ENCODE measurements at places on chromosomes 3 and 15. TPM values are rescaled to one million over a fixed set of nuclear protein-coding genes. Genes with fewer than 3 reads are reported as not detected.

Gene ASB14
- polyA plus RNA-seq, result 0.66 TPM

Gene SLC24A5
- polyA plus RNA-seq, result not detected

Gene LIPH
- not detected for polyA plus RNA-seq

Gene ZKSCAN7
- 2.4 TPM for polyA plus RNA-seq

- no peak for DNase-seq
Observed at GRCh38 chr3:193387596-193387995, 9.0 kb upstream of the ATP13A5 start.

DNA sequence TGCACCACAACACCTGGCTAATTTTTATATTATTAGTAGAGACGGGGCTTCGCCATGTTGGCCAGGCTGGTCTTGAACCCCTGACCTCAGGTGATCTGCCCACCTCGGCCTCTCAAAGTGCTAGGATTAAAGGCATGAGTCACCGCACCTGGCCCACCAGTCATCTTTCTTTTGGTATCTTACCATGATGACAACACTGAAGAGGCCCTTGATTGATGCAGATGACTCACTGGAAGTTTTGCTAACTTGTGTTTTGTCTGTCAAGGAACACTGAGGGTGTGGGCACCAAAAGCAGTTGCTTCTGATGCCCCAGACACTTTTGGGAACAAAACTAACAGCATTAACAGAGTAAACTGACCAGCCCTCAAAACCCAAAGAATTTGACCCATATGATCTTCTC lies 88.3 kb downstream of the MYO5A start:
- no peak for DNase-seq

- no peak for DNase-seq
Observed at GRCh38 chr3:26280517-26280916, 342.1 kb upstream of the LRRC3B start.

- peak; percentile 42 for DNase-seq
Observed at GRCh38 chr3:16467393-16467792, 46.1 kb downstream of the RFTN1 start.

GRCh38 chr15:40080104-40080503 lies 28.6 kb downstream of the BMF start:
- no peak for DNase-seq

GRCh38 chr3:45761831-45762230 lies 34.5 kb downstream of the SLC6A20 start:
- DNase-seq, result no peak

- no peak for DNase-seq
Observed at GRCh38 chr15:72379856-72380430, 4.1 kb upstream of the HEXA start.

DNA sequence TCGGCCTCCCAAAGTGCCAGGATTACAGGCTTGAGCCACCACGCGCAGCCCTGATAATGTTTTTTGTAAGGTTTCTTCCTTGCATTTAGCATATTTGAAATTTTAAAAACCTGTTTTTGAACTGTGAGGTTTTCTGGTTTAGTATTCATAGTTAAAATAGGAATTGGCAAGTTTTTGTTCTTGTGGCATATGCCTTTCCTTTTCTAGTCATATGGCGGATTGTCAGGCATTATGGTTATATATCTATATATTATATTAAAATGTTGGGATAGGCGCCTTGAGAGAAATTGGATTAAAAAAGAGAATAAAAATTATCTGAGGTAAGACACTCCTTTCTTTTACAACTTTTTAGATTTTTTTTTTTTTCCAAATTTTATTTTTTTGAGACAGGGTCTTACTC lies 28.4 kb downstream of the FXR1 start:
- DNase-seq, result no peak

DNA sequence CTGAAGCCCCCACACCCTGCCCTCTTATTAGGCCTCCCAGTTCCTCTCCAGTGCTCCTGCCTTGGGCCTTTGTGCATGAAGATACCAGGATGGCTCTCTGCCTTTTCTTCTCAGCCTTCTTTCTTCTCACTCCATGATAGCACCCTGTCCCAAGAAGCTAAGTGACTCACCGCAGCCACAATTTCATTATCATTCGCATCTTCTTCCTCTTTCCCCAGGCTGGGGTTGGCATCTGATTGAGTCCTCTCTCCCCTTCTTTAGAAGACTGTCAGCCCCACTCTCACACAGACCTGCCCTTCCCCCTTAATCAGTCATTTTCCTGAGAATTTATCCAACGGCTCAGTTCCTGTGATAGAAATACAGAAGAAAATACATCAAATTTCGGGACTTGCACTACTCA lies 102.0 kb downstream of the STAC start:
- no peak for DNase-seq

- DNase-seq, result no peak
Observed at GRCh38 chr3:195999896-196000295, 82.0 kb downstream of the TFRC start.

- no peak for DNase-seq
Observed at GRCh38 chr3:10732292-10732691, 83.7 kb upstream of the SLC6A11 start.

DNA sequence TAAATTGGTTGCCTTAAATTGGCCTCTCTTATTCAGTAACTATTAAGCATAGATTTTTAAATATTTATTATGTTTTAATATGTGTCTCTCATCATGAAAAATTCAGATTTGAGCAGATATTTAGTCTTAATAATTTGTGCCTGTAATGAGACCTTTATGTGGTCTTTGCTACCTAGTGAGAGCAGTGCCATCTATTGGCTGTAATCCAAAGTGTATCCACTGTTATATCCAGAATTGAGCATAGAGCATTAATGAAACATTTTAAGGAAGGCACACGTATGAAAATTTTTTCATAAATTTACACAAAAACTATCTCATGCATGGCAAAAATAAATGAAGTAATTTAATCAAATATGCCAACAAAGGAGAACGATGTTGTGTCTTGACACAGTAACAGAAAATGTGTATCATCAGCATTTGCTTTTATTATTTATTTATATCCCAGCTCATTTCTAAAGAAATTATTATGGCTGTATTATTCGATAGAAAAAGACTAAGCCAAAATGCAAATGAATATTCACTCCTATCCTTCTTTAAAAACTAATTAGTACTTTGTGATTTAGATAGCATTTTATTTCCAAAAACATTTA lies 203.5 kb downstream of the RSRC1 start:
- no peak for DNase-seq

- DNase-seq, result no peak
Observed at GRCh38 chr3:56975567-56975966, 84.9 kb upstream of the SPATA12 start.

- no peak for DNase-seq
Observed at GRCh38 chr15:35145336-35145735, 60.2 kb upstream of the NANOGP8 start.

GRCh38 chr3:195194559-195195206 lies 76.3 kb downstream of the XXYLT1 start:
- DNase-seq, result no peak

- DNase-seq, result no peak
Observed at GRCh38 chr15:73717802-73718201, 33.6 kb downstream of the CD276 start.
